ENCODE measurements at places on chromosomes 3 and 15.

DNA sequence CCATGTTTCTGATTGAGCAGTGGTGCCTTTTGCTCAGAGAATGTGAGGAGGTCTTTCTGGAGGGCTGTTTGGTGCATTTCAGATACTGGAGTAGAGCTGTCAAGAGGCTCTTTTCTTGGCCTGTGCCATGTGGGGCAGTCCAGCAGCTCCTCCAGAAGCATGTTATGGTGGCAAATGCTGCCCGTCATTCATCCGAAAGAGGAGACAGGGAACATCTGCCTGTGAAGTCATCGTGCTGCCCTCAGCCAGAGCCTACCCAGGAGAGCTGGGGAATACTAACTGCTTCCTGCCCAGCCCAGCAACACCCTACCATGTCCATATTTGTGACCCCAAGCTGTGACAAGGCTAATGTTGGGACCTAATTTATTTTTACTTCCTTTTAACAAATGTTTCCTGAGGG lies 82.2 kb upstream of the SLC6A6 start:
- DNase-seq = no peak

GRCh38 chr3:25025236-25025635 lies 402.8 kb upstream of the RARB start:
- no peak for DNase-seq

DNA sequence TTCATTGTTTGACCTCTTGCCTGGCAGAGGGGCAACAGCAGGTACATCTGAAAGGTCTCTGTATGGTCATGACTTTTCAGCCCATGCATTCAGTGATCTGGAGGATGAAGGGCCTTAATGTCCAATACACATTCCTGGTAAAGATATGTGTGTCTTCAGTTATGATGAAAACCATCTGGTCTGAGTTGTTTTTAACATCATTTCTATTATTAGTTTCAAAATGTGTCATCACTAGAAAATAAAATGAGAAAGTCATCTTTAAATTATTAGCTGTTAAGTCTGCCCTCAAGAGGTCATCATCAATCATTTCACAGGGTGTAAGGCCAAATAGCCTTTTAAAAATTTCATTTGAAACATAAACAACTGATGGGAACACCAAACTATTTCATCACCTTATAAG lies 92.1 kb upstream of the PLSCR4 start:
- DNase-seq = peak; percentile 55

GRCh38 chr3:71563827-71564226 lies 19.7 kb downstream of the FOXP1 start:
- DNase-seq = no peak

DNA sequence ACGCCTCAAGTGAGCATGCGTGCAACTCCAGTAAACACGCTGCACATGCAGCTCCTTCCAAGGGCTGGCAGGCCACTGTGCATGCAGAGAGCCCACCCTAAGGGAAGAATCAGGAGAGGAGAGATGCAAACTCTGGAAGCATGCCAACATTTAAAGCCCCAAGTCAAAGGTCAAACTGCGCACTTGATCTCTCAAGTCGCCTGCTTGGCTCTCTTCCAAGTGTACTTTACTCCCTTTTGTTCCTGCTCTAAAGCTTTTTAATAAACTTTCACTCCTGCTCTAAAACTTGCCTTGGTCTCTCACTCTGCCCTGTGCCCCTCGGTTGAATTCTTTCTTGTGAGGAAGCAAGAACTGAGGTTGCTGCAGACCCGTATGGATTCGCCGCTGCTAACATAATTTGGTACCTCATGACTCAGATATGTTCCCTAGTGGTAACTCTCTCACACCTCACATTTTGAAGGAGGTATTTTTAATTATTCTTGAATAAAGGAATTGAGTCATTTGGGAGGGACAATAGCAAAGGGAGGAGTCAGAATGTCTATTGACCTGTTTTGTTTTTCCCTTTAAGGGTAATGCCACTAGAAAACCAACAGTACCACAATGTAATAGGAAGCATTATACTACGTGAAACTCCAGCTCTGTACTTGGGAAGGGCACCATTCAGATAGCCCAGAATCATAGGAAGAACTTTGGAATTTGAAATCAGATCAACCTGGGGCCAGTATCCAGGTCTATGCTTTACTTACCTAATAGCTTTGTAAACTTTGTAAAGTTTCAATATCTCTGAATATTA lies 19.6 kb upstream of the DGKG start:
- no peak for DNase-seq

DNA sequence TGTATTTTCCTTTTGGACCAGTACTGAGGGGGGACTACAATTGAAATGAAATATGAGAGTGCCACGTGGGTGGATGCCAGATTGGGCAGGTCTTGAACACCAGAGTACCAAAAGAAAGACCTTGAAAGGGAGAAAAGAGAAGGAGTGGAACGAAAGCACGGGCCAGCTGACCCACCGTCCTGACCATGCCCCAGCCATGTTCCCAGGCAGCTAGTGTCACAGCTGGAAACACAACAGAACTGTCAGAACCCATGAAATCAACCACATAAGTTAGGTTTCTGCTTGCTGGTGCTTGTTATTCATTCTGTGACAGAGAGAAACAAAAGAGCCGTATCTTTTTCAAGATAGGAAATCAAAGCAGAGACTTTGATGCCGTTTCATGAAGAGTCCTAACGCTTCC lies 268.8 kb downstream of the MEX3B start:
- DNase-seq = no peak

DNA sequence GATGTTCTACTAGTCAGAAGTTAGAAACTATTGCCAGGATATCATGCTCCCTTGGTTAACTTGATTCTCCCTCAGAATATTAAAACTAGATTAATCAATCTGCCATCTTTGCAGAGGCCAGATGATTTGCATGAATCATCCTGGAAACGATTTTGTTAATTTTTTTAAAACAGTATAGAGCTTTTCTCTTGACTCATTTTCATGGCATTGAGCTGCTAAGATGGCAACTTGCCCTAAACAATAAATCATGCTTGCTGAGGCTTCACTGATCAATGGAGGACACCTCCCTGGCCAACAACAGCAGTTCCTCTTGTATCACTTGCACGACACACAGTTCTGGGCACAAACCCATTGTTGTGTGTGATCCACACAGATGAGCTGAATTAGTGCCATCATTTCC lies 109.1 kb downstream of the COL6A6 start:
- no peak for DNase-seq

- DNase-seq = no peak
These were observed 344.0 kb downstream of the PYDC2 start for GRCh38 chr3:191804935-191805334.

- DNase-seq = no peak
These were observed 55.9 kb downstream of the IFT80 start for GRCh38 chr3:160343132-160343531.

DNA sequence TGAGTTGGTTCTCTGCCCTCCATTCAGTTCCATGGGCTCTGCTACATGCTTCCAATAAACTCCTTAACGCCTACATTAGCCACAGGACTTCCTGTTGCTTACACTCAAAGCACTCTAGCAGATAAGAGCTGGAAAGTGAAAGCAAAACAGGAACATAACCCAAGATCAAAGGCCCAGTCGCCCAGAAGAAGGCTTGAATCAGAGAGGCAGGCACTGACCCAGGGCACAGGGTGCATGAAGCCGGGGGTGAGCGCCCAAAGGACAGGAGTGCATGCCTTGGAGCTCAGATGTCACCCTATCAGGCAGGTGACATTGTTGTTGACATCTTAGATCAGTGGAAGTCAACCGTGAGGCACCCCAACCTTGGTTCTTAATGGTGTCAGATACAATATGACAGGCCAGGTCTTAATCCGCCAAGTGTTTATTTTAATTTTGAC lies 235.1 kb downstream of the UACA start:
- DNase-seq = no peak

- DNase-seq = no peak
These were observed 136.5 kb downstream of the CPNE4 start for GRCh38 chr3:131898346-131898745.

- DNase-seq = no peak
These were observed 65.9 kb downstream of the RPL22L1 start for GRCh38 chr3:170804078-170804477.

- DNase-seq = no peak
These were observed 336.4 kb upstream of the CTNNB1 start for GRCh38 chr3:40862946-40863345.

GRCh38 chr3:32373844-32374243 lies 17.8 kb upstream of the CMTM7 start:
- DNase-seq = no peak

GRCh38 chr3:43005981-43006380 lies 26.9 kb downstream of the GASK1A start:
- DNase-seq = no peak

- DNase-seq = no peak
These were observed 14.9 kb upstream of the AEN start for GRCh38 chr15:88606070-88606794.

- DNase-seq = no peak
These were observed 311.7 kb upstream of the DPH6 start for GRCh38 chr15:35857567-35858226.

- no peak for DNase-seq
These were observed 624.5 kb upstream of the SGO1 start for GRCh38 chr3:20810555-20810954.

DNA sequence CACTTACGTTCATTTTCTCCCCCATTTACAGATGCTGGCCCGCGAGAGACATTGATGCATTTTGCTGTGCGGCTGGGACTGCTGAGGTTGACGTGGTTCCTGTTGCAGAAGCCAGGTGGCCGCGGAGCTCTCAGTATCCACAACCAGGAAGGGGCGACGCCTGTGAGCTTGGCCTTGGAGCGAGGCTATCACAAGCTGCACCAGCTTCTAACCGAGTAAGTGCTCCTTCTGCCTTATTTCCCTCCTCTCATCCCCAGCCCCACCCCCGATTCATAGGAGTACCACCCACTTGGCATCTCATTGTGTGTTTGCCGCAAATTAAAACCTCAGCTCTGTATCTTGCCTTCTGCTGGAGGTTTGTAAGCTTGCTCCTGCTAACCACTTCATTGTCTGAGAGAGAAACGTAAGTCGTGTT lies 163.3 kb downstream of the AKAP13 start:
- no peak for DNase-seq

- DNase-seq = no peak
These were observed 33.1 kb upstream of the ALDH1L1 start for GRCh38 chr3:126213379-126214028.

DNA sequence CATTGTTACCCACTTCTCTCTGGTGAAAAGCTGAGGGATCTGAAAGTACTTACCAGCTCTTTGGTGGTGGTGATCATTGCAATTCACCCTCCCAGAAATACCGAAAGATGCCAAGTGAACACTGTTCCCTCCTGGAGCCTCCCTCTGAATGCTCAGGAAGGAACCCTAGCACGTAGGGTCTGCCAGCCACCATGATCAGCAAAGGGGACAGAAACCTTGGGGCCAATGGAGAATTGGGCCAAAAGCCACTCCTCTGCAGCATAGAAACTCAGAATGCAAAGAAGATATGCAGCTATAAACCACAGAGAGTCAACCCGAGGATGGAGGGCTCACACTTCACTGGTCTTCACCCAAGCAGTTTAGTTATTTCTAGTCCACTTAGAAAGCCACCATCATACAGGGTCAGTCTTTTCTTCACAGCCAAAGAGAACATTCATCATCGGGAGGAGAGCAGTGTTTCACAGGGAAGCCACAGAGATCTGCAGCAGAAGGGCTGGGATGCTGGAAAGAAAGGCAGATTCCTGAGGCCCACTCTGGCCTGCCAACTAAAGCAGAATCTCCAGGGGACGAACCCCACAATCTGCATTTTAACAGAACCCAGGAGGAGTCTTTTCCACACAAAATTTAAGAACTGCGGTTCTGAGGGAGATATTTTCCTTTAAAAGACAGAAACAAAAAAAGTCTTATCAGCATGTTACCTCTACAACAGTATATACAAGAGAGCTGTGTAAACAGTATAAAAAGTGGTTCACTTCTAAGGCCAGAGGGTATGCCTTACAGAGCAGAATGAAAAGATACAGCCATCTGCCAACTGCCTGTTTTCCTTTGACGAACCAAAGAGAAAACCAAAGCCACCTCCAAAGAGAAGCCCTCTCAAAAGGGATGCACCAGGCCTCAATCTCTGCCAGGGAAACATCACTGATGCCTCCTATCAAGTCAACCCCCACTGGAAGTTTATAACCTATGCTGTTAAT lies 11.3 kb downstream of the TBC1D2B start:
- DNase-seq = no peak

GRCh38 chr3:57731311-57731710 lies 24.8 kb upstream of the SLMAP start:
- peak; percentile 59 for DNase-seq

DNA sequence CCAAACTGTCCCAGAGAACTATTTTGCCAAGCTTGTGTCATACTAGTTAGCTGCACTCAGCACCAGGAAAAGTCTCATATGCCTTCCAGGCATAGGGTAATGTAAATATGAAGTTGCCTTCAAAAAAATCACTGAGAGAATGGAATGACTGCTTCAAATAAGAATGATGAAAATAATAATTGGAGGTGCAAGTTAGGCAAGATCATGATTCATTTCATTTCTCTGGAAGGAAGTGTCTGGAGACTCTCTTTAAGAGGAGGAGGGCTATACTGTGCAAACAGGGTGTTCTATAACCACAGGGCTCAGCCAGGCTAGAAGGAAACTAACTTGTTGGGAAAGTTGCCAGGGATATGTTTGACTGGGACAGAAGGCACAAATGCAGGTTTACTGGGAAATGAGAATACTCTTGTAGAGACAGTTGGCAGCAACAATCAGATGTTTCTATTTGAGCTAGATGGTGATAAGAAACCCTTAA lies 4.3 kb downstream of the SIDT1 start:
- DNase-seq = no peak

DNA sequence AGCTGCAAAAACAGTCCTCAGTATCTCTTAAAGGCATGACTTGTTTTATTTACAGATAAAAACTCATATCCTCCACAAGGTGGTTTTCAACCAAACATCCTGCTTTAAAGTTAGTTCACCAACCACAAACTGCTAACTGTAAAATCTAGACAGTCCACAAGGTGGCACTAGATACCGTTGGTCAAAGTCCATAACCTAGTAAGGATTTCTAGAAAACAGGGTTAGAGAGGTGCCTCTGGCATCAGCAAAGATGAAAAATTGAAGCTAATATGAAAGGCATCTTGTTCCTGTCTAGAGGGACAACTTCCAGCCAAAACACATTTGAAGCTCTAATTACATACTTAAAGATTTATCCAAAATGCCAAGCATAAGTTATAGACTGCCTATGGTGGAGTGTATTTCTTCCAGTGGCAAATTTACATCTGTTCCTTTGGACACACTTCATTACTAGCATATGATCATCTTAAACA lies 56.0 kb downstream of the ZMAT3 start:
- peak; percentile 40 for DNase-seq

GRCh38 chr3:167684388-167684993 lies 30.7 kb upstream of the WDR49 start:
- peak; percentile 3 for DNase-seq

DNA sequence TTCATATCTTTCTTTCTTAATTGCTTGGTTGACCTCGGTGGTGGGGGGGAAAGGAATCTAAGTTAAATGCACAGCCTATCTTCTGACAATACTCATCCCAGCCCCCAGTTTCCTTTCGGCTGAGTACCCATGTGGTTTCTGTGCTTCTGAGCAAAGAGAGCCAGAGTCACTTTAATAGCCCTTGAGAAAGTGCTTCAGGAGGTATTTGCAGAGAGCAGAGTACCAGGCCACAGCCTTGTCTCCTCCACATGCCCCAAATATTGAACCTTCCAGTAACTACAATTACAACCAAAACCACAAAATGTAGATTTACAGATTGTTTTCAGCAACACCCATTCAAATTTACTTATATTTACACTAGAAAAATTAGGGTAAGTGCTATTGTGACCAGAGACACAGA lies 647.4 kb downstream of the NR2F2 start:
- DNase-seq = no peak

- DNase-seq = no peak
These were observed 123.3 kb downstream of the MCTP2 start for GRCh38 chr15:94354655-94355054.

- no peak for DNase-seq
These were observed 1.9 kb downstream of the ATP1B3 start for GRCh38 chr3:141878326-141878725.
